Fibroblast of skin of left quadriceps (primary cell): ENCODE measurements at places on chromosomes 1 and 21.

DNA sequence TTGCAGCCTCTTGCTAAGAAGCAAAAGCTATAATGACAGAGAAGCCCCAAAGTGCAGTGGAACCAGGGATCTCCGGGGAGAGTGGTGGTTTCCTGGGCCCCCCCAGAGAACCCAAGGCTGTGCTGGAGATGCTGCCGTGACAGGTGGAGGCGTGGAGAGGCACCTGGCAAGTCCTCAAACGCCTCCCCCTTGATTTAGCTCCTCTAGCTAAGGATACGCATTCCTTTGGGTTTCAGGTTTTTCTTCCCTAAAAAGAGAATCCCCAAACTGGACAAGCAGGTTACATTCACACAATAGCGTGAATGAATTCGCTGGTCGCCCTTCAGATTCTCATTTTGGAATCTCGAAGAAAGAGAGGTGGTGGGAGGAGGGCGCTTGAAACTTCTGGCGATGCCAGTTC, 853 bp upstream of the ATP1A1 start:
- no peak for DNase-seq

GRCh38 chr1:234111458-234112142, 207.1 kb downstream of the SLC35F3 start:
- no peak for DNase-seq

GRCh38 chr1:10471411-10472219, 714 bp downstream of the DFFA start:
- peak; percentile 10 for DNase-seq

GRCh38 chr1:204730826-204731459, 45.4 kb upstream of the LRRN2 start:
- DNase-seq = no peak

DNA sequence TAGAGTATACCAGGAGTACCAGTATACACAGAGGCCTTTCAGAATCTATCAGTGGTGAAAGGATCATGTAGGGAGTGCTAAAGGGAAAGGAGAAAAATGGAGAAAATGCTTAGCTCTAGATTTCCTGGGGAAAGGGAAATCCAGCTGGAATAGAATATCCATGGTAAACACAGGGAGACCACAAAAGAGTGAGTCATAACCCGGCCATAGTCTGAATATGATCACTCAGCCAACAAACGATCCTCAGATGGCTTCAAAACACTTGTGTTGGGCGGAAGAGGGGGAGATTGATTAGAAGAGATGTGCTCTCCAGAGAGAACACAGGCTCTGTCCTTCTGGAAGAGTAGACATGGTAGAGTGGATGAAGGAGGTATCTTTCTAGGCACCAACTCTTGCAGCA, 180.6 kb downstream of the PAPPA2 start:
- DNase-seq = peak; percentile 51

DNA sequence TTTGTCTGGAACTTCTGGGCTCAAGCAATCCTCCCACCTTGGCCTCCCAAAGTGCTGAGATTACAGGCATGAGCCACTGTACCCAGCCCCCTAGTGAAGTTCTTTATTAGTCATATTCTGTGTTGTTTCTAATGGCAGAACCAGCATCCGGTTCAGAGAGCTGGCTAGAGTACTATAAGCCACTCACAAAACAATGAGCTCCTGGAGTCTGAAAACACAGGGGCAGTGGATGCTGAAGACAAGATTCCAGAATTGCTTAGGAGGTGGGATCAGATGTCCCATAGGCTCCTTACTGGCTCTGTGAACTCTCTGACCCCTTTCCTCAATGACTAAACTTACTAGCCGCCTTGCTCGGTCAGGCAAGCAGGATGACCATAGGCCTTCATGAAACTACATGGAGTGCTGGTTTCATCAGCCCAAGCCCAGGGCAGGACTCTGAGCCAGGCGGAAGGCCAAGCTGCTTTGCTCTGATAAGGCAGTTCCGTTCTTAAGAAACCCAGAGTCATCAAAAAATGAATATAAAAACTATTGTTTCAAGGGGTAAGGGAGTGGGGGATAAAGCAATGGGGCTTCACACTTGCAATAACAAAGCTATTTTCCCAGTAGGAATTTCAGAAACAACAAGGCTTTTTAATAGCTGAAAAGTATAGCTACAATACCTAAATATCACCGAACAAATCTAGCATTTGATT, 8.1 kb downstream of the MTHFR start:
- no peak for DNase-seq

DNA sequence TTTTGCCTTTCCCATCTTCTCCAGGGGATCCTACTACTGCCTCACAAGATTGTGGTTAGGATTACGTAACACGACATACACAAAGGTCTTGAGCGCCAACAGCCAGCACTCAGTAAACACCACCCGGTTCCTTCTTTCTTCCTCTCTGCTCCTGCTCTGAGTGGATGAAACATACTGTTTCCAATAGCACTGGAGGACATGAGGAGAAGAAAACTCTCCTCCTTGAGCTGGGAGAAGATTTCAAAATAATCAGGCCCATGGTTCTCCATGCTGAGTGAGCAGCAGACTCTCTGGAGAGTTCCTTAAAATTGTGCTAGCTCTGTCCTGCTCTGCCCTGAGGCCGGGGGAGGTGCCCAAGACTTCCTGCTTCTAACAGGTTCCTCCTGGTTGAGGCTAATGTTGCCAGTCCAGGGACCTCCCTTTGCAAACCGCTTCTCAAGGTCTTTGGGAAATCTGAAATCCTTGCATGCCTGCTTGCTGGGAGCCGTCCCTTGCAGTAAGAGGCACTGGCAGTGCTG, 29.4 kb upstream of the MX1 start:
- no peak for DNase-seq

- no peak for DNase-seq
Measured at GRCh38 chr1:154778275-154778674, 91.8 kb downstream of the KCNN3 start.

GRCh38 chr1:21072721-21073120, 104.0 kb downstream of the EIF4G3 start:
- no peak for DNase-seq

DNA sequence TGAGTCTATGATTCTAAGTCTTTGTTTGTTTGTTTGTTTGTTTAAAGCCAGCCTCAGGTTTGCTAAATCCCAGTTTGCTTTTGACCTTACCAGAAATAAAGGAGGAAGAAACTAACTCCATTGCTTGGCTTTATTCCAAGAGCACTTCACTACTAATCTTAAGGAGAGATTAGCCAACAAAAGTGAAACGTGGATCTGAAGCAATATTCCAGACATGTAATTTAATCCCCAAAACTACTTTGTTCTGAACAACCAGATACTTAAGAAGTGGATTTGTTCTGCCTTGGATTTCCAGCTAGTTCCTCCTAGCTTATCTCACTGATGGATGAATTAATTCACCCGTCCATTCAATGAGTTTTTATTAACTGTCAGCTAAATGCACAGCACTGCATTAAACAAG, 15.9 kb upstream of the CEP350 start:
- DNase-seq = no peak

GRCh38 chr1:109181085-109181806, 32.5 kb upstream of the SARS1 start:
- no peak for DNase-seq

GRCh38 chr1:232626452-232626851, 3.5 kb downstream of the SIPA1L2 start:
- DNase-seq = no peak

- DNase-seq = no peak
Measured at GRCh38 chr1:229209816-229210215, 61.1 kb upstream of the RAB4A start.

DNA sequence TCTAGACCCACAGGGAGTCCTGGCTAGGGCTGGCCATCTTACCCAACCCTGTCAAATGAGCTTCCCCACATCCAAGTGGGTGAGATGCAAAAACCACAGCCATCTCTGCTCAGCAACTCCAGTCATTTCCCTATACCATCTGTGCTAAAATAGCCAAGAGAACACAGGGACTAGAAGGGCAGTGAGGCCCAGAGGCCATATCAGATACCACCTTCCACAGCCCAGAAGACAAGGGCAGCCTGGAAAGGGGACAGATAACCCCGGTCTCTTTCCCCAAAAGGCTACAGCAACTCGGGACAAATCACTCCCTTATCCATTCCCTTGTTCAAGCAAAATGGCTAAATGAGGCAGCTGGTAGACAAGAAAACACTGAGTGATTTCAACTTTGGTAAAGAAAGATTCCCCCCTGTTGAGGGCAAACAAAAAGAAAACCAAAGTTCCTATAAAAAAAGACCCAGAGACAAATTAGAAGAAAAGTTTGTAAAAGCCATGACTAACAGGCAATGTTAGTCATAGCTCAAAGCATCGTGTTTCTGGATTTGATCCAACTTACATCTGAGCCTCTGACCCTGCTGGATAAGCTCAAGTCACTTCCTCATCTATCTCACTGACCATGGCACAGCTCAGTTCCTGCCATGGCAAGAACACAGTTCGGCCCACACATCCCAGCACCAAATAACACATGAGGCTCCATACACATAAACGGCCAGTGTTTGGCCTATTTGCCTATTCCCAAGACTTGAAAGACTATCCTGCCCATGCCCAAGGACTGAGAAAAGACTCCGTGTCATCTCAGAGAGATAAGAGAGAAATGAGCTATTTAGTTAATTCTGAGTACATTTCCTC, 3.1 kb downstream of the LAMB3 start:
- DNase-seq = peak; percentile 59

GRCh38 chr1:185825556-185825955, 91.4 kb downstream of the HMCN1 start:
- DNase-seq = no peak

- DNase-seq = no peak
Measured at GRCh38 chr1:27342391-27342777, 562 bp downstream of the SYTL1 start.

GRCh38 chr1:114386129-114387009, 124.6 kb downstream of the TRIM33 start:
- DNase-seq = no peak

GRCh38 chr1:114771992-114772391, 8.5 kb downstream of the SIKE1 start:
- no peak for DNase-seq

GRCh38 chr1:109827986-109828385, 64.3 kb upstream of the EPS8L3 start:
- no peak for DNase-seq

DNA sequence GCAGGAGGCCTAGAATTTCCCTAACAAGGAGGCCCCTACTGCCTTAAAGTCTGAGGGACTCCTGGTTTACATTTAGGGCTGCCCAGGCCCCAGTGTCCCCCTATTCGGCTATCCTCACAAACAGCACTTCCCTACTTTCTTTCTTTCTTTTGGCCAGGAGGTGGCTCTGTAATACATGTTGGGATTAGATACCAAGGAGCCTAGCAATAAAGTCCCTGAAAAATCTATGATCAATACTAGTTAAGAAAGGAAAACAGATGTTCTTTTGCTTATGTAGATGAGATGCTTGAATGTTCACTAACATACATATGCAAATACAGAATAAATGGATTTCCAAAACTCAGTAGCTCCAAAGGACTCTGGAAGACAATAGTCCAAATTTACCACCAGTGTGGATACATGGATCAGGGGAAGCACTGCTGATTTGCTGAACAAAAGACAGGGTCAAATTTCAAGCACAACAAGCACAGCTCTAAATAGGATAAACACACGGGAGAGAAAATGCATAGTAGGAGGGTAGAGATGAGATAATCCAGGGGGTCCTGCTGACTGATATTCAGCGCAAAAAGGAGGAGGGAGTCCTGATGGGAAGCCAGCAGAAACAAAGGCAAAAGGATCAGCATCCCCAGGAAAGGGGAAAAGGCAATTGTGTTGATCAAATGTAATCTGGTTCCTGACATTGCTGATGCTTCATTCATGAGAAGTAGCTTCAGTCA, 240.0 kb downstream of the NUF2 start:
- peak; percentile 25 for DNase-seq

GRCh38 chr1:20493839-20494608, 8.0 kb upstream of the CAMK2N1 start:
- DNase-seq = peak; percentile 74

DNA sequence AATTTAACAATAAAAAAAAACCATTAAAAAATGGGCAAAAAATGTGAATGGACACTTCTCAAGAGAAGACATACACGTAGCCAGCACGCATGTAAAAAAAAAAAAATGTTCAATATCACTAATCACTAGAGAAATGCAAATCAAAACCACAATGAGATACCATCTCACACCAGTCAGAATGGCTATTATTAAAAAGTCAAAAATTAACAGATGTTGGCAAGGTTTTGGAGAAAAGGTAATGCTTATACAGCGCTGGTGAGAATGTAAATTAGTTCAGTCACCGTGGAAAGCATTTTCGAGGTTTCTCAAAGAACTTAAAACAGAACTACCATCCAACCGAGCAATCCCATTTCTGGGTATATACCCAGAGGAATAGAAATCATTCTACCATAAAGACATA, 1091.5 kb upstream of the B3GALT2 start:
- no peak for DNase-seq

DNA sequence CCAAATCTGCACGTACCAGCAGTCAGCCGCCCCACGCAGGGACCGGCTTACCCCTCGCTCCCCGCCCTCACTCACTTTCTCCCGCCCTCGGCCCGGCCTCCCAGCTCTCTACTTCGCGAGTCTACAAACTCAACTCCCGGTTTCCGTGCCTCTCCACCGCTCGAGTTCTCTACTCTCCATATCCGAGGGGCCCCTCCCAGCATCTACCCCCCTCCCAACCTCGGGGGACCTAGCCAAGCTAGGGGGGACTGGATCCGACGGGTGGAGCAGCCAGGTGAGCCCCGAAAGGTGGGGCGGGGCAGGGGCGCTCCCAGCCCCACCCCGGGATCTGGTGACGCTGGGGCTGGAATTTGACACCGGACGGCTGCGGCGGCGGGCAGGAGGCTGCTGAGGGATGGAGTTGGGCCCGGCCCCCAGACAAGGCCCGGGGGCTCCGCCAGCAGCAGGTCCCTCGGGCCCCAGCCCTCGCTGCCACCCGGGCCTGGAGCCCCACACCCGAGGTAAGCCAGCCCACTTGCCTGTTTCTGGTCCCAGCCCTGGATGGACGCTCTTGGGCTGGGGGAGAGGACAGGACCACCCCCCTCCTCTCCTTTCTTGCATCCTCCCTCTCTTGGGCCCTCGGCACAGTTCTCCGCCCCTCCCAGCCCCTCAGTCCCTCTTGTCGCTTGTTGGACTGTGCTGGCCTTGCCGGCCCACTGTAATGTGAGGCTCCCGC, at the start of gene ARTN:
Gene ARTN (plus strand): TSS at position 416 of the 715 bp plus-strand sequence. CDS start 1,856 bp downstream, outside the sequence.
- DNase-seq = no peak

DNA sequence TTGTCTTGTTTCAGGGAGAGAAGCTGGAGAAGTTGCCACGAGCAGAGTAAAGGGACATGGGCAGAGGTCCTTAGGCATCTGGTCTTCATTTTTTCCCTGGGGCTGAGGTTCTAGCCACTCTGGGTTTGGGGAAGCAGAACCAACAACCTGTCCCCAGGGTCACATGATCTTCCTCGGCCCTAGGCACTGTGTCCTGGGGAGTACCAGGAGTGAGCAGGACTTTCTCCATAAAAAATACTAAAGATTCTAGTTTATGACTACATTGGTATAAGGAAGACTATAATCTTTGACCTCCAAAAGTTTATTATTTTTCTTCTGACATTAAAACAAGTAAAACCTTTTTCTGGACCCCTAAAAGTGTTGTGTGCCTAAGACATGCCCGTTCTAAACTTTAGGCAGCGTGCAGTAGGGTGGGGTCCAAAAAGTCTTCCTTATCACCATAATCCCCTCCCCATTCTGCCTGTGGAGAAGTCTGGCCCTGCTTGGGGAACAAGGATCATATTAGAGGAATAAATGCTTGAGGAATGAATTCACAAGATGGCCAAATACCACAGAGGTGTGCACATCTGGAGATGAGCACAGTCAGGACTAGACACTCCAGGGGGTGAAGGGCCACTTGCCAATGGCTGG, 19.3 kb upstream of the IGSF3 start:
- DNase-seq = no peak
